HCT116 (cell line): ENCODE measurements at places on chromosomes 16 and 17. TPM values are rescaled to one million over a fixed set of nuclear protein-coding genes. Genes with fewer than 3 reads are reported as not detected.

Gene PRSS8
- total RNA-seq = 42.6 TPM

Gene ZPBP2
- total RNA-seq = not detected

Gene IRF8
- total RNA-seq = 0.61 TPM

- no peaks in the 10 kb centered on the region for H3K36me3 ChIP-seq
- no peaks in the 10 kb centered on the region for H3K4me1 ChIP-seq
- peaks cover 34% of the 10 kb centered on the region for H3K27me3 ChIP-seq
- no peak overlapping the region for H3K27ac ChIP-seq
- no peak for DNase-seq
Measured at GRCh38 chr16:56226845-56227525, 35.7 kb downstream of the GNAO1 start.

Gene ITGAD
- 0.12 TPM for total RNA-seq

DNA sequence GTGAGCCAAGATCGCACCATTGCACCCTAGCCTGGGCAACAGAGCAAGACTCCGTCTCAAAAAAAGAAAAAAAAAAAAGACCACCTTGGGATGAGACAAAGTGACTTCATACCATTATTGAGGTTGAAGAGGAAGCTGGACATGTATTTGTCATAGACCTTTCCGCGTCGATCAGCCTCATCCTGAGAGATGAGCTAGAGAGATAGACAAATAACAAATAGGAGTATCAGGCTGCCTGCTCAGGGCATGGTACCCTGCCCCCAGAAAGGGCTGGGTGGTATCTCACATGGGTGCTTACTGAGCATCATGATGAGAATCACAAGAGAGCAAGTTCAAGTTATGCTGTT is 22.1 kb downstream of the CNTNAP1 start:
- peaks cover 38% of the 10 kb centered on the region for H3K36me3 ChIP-seq
- H3K27me3 ChIP-seq = no peaks in the 10 kb centered on the region
- DNase-seq = no peak
- no peak overlapping the region for H3K27ac ChIP-seq

Gene CA4
- 0.20 TPM for total RNA-seq

Gene IRX5
- 0.86 TPM for total RNA-seq

GRCh38 chr16:86490859-86491639 is 19.3 kb upstream of the FOXF1 start:
- no peak overlapping the region for H3K27ac ChIP-seq
- no peaks in the 10 kb centered on the region for H3K36me3 ChIP-seq
- H3K27me3 ChIP-seq = peaks cover 71% of the 10 kb centered on the region
- H3K4me1 ChIP-seq = no peaks in the 10 kb centered on the region
- no peak overlapping the region for H3K4me3 ChIP-seq
- DNase-seq = no peak

DNA sequence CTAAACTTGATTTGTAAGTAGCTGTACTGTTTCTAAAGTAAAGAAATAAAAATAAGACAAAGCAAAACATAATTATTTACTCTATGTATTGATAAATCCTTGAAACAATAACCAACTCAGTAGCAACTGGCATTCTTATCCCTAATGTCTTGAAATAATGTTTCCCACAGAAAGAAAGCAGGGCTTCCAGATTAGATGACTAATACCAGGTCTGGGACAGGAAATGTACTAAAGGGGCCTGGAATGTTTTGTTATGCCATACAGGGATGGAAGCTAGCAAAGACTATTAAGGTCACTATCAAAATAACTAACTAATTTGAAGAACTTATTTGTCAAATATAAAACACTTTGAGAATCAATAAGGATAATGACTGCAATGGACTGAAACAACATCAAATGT is 82.1 kb downstream of the CFDP1 start:
- peaks cover 11% of the 10 kb centered on the region for H3K4me1 ChIP-seq
- no peak for DNase-seq
- no peaks in the 10 kb centered on the region for H3K27me3 ChIP-seq

DNA sequence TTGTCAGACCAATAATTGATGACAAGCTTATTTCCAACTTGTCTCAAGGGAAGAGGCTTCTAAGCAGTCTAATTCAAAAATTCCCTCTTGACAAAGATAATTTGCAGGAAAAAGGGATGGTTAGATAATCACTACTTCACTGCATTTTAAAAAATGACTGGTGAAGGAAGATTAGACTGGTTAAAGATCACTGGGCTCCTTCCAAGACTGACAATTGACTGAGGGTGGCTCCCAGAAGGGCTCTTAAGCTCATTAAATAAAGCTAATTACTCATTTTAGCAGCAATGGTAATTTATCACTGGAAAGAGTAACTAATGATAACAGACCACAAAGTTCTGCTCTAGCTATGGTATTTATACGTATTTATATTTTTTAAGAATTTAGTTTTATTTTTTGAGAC is 4.4 kb upstream of the HEATR3 start:
- peaks cover 4% of the 10 kb centered on the region for H3K4me1 ChIP-seq
- H3K27ac ChIP-seq = no peak overlapping the region
- no peaks in the 10 kb centered on the region for H3K27me3 ChIP-seq
- DNase-seq = no peak

DNA sequence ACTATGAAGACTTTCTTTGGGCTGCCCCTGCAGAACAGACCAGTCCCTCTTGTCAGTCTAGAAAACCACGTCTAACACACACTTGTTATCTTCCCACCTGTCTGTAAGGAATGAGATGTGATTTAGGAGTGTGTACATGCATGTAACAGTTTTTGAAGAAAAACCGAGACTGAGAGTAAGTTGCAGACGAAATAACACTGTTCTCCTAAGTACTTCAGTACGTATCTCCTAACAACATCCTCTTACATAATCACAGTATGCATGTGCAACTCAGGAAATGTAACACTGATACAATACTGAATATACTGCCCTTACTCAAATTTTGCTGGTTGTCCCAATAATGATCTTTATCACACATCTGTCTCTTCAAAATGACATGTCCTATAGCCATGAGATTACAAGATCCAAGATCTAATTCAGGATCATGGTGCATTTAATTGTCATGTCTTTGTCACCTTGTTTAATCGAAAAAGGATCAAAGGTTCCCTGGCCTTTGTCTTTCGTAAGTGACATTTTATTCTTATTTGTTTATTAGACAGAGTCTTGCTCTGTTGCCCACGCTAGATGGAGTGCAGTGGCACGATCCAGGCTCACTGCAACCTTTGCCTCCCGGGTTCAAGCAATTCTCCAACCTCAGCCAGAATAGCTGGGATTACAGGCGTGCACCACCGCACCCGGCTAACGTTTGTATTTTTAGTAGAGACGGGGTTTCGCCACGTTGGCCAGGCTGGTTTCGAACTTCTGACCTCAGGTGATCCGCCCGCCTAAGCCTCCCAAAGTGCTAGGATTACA is 25.6 kb downstream of the CREBBP start:
- no peak for DNase-seq
- no peak overlapping the region for H3K27ac ChIP-seq
- H3K4me1 ChIP-seq = no peaks in the 10 kb centered on the region

DNA sequence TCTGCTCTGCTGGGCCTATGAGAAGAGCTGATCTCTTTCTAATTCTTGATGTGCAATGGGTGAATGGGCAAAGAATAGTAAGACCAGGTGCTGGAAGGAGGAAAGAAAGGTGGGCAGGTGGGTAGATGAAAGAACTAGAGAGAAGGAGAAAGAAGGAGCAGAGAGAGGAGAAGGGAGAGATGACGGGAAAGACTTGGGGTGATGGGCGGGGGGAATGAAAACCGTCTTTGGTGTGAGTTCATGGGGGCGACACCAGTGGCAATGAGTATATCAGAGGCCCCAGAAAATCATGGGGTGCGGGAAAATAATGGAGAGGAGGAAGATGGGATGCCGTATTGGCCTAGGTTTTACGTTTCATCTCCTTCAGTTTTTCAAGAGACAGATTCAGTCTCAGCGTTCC is 128.8 kb upstream of the PLCG2 start:
- H3K27me3 ChIP-seq = no peaks in the 10 kb centered on the region
- H3K4me3 ChIP-seq = no peak overlapping the region
- H3K36me3 ChIP-seq = peaks cover 3% of the 10 kb centered on the region; the same call in 1 of the 2 replicates
- DNase-seq = no peak
- no peaks in the 10 kb centered on the region; the same call in 1 of the 2 replicates for H3K4me1 ChIP-seq

Gene KIF2B
- not detected for total RNA-seq

GRCh38 chr17:73635101-73635817 is 9.0 kb downstream of the SDK2 start:
- no peak overlapping the region for H3K4me3 ChIP-seq
- H3K27ac ChIP-seq = no peak overlapping the region
- no peaks in the 10 kb centered on the region for H3K36me3 ChIP-seq

DNA sequence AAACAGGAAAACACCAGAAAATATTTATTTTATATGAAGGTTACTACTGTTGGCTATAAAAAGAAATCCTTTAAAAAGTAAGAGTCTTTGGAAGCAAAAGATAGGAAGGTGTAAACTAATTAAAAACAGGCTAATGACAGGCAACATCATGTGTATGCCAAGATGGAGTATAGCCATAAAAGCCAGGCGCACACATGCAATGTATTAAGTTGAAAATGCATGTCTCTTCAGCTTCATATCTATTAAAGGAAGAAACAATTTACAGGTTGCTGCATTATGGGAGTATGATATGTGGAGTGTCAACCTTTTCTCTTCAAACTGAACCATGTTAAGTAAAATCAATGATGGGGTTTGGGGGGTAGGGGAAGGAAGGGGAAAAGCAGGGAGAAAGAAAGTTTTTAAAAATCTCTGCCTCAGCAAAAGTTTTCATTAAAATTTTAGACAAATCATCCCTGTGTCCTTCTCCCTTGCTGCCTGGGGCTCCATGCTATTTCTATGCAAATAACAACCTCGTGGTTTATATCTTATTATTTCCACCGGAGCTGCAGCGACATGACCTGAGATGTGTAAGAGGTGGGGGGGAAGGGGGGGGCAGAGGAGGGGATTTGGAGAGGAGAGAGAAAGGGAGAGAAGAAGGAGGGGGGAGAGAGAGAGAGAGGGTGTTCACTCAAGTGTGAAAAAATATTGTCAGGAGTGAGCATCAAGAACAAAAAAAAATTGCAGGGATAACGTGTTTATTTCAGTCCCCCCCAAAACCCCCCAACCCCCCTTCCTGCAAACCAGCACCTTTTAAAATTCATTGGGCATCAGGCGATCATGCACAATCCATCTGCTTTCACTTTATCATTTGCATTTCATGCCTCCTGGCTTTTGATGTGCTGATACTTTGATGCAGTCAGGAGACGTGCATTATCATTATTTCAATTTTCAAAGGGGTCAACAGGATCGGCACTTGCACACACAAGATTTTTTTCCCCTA is 197.6 kb downstream of the AATF start:
- H3K4me1 ChIP-seq = no peaks in the 10 kb centered on the region
- no peak for DNase-seq
- no peaks in the 10 kb centered on the region for H3K27me3 ChIP-seq
- H3K36me3 ChIP-seq = 0 out of 2 replicates have a peak, but pooled peaks cover 2% of the 10 kb centered on the region
- no peak overlapping the region for H3K27ac ChIP-seq

GRCh38 chr16:67386861-67387455 is 6.3 kb downstream of the TPPP3 start:
- H3K36me3 ChIP-seq = no peaks in the 10 kb centered on the region
- H3K4me1 ChIP-seq = no peaks in the 10 kb centered on the region
- no peak overlapping the region for H3K27ac ChIP-seq
- no peaks in the 10 kb centered on the region for H3K27me3 ChIP-seq

GRCh38 chr16:18800775-18801144 is 589 bp downstream of the ARL6IP1 start:
- no peaks in the 10 kb centered on the region for H3K27me3 ChIP-seq
- peaks cover 41% of the 10 kb centered on the region for H3K4me1 ChIP-seq
- H3K4me3 ChIP-seq = peak overlapping the region; percentile 92
- DNase-seq = no peak
- peak overlapping the region; percentile 74 for H3K27ac ChIP-seq

DNA sequence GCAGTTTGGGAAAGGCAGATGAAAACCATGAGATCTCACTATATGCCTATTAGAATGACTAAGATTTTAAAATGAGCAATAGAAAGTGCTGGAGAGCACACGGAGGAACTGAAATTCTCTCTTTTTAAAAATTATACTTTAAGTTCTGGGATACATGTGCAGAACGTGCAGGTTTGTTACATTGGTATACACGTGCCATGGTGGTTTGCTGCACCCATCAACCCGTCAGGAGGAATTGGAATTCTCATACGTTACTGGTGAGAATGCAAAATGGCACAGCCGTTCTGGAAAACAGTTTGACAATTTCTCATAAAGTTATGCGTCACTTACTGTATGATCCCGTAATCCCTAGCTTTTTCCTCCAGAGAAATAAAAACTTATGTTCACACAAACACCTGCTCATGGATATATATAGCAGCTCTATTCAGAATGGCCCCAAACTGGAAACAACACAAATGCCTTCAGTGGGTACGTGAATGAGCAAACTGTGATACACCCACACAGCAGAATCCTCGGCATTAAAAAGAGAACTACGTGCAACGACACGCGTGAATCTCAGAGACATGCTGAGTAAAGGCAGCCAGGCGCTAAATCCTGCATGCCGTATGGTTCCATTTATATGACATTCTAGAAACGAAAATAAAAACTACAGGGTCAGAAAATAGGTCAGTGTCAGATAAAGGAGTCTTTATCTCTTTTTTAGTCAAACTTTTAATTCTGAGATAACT is 11.8 kb downstream of the PIK3R6 start:
- no peak overlapping the region for H3K4me3 ChIP-seq
- no peak for DNase-seq
- H3K27me3 ChIP-seq = no peaks in the 10 kb centered on the region
- no peaks in the 10 kb centered on the region for H3K36me3 ChIP-seq
- no peaks in the 10 kb centered on the region for H3K4me1 ChIP-seq
